ENCODE measurements at places on chromosomes 16 and 17.
A peak's percentile ranks its signal among the peaks of the same experiment; 100 is the strongest.

GRCh38 chr16:66551348-66551759 lies 1.0 kb upstream of the CKLF start:
- DNase-seq: peak; percentile 22

- no peak for DNase-seq
These were observed 103.7 kb downstream of the SKAP1 start for GRCh38 chr17:48326310-48326709.

DNA sequence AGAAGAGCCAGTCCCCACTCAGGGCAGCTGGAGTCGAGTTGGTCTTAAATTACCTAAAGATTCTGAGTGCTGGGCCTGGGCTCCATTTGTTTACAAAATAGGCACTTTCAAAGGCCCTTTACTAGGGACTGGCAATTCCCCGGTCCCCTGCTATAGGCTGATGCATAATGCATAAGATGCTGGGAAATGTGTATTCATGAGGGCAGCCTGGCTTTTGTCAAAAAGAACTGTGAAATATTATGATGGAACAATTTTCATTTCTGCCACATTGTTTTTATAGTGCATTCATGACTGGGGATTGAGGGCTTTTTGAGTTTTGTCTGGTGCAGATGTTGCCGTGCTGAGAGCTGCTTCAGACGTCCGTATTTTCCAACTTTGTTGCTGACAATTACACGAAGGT lies 617.0 kb upstream of the CDH5 start:
- no peak for DNase-seq

DNA sequence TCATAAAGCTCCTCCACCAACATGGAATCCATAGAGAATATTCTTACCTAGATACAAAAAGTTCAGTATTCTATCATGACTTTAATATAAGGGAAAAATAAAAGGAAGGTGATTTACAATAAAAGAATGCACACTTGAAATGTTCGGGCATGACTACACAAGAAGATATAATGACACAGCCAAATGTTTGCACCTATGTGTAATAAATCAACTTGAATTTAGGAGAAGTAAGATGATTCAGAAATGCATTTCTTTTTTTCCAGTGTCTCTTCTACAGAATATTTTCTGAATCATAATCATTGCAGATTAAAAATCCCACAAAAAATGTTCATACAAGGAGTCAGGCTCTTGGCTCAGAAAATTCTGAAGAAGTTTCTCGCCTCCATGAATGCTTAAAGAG lies 404.0 kb upstream of the HSBP1 start:
- DNase-seq: no peak

- DNase-seq: peak; percentile 20
These were observed 43.5 kb downstream of the TBX21 start for GRCh38 chr17:47776330-47777197.

DNA sequence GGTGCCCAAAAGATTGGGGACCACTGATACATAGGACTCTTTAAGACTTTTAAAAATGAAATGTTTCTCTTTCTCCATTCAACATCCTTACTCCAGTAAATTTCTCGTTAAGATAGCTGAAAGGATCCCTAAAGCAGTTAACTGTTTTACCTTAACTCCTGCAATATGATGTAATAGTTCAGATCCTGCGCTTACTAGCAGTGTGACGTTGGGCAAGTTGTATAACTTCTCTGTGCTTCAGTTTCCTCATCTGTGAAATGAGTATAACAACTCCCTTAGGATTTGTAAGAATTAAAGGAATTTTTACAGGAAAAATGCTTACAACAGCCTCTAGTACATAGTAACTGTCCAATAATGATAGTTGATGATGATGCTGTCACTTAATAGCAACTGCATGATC lies 158.9 kb downstream of the TANC2 start:
- no peak for DNase-seq

DNA sequence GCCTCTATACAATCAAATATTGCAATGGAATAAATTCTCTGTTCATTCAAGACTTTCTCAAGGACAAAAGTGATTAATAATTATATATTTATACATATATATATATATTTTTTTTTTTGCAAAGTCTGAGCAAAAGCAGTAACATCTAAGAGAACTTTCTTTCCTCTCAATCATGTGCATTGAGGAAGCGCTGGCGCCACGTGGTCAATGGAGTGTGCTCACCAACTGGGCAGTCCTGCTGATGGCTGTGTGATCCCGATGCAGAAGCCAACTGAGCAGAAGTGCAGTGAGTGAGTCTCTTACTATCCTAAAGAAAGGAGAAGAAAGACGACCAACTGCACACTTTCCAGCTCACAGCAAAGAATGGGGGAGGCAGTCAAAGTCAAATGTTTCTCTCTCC lies 37.2 kb upstream of the ULK2 start:
- DNase-seq: no peak

DNA sequence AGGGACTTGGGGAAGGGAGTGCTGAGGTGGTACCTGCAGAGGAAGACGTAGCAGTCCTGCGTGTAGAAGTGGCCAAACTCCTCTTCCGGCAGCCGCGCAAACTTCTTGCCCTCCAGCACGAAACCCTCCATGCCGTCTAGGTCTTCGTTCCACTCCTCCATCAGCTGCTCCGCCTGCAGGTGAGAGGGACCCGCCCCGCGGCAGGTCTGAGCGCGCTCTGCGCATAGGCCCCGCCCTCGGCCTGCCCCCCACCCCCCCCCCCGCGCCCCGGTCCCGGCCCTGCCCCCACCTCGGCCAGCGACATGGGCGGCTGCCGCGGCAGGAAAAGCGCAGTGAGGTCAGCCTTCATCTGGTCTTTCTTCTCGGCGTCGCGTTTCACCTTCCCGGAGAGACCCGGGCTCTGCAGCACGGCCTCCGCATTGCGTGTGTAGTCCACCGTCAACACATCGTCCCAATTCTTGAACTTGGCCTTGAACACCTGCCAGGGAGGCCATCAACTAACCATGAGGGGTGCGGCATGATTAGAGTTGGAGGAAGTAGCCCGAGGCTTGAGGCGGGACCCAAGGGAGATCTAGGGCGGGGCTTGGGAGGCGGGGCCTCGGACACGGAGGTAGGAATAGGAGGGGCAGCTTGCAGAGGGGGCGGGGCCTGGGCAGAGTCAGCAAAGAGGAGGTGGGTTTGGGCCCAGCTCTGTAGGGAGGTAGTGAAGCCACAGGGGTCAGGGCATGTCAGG lies 11.5 kb downstream of the FLII start:
- DNase-seq: no peak

DNA sequence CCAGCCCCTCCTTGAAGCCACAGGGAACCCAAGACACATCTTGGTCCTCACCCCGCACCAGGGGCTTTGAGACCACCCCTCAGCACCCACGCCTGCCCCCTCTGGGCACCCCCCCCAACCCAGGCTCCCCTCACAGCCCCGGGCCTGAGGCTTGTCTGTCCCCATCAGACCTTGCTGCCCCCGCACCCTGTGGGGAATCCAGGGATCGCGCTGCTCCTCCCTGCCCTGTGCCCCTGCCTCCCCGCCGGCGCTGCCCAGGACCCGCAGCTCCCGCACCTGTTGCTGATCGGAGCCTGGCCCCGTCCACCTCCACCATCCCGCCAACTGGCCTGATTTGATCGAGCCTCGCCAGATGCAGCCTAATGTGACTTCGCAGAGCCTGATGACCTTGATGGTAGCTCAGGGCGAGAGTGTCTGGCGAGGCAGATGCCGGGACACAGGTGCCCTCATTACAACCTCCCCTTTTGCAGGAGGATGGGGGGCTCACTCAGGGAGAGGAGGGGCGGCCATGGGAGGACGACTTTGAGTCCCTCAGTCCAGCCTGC lies 29.0 kb downstream of the SLC25A10 start:
- no peak for DNase-seq

GRCh38 chr16:7545251-7545650 lies 212.6 kb downstream of the RBFOX1 start:
- DNase-seq: no peak

DNA sequence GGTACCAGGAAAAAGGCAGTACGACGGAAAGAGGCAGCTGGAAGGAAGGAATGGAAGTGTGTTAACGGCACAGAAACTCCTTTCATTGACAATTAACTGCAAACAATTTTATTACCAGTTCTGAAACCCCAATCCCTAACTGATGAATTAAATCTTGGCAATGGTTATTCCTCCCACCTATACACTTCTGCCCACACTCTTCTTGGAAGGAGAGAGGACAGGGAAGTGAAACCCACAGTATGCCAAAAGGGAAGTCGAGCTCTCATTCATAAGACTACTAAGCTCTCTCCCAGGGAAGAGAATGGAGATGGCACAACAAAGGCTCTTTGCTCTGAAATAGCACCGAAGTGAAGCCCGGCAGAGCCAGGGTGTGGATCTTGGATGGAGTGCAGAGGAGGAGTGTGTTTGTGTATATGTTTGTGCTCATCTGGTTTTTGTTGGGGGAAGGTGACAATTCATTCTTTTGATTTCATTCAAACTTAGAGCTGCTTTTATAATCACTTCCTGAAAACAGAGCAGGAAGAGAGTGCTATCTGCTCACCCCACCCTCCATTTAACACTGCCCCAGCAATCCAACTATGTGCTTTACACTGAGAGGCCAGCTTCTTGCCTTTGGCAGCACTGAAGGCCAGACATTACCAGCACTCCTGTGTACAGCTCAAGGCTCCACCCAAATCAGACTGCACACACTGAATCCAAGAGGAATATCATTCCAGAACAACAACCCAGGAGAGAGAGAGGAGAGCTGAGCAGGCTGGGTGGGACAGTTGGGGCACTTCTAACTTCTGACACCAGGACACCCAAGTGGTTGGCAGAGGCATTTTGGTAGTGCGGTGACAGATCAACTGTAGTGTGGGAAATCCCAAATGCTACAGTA lies 68.7 kb downstream of the HIC1 start:
- DNase-seq: no peak

GRCh38 chr17:13635951-13636350 lies 34.2 kb upstream of the HS3ST3A1 start:
- DNase-seq: no peak

DNA sequence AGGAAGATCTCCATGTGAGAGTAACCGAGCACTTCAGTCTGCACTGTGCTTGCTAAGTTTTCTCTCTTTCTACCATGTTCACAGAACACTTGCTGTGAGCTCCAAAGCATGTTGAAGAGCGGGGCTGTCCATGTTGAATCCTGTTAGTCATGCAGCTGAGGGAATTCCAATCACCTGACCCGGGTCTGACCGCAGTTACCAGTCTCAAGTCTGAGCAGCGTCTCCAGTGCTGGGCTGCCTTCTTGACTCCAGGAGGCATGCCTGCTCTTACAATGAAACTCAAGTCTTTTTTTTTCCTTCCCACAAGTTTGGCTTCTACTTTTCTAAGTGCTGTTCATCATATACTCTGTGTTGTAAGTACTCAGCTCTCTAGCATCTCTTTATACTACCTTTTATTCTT lies 44.3 kb downstream of the HOXB1 start:
- no peak for DNase-seq

DNA sequence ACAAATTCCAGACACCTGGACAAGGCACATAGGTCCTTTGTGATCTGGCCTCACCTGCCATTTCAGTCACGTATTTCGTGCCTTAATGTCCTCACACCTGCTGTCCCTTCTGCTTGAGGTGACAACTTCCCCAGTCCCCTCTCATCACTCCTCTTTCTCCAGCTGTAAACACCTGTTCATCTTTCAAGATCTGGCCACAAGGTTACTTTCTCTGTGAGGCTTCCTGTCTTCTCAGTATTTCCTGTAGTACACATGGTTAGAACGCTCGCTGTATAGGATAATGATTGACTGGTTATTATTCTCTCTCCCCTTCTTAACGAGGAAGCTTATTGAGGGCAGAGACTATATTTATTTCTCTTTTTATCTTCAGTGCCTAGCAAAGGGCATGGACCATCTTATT lies 74.5 kb upstream of the PMFBP1 start:
- no peak for DNase-seq

GRCh38 chr16:28062847-28063521 lies 530 bp downstream of the GSG1L start:
- DNase-seq: no peak

DNA sequence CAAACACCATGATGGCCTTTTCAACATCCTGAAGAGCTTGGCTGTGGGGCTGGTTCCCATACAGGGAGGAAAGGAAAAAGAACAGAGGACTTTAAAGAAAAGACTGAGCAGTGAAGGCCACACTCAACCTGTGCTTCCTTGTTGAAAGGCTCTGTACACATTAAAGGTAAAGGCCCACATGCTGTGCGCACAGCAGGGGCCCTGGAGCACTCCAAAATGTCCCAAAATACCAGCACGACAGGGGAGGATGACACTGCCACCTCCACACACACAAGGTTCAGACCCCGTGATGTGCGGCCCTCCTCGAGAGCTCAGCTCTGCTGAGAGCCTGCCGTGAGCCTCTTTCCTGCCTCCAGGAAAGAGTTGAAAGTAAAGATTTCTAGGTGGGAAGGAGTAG lies 36.5 kb downstream of the FANCA start:
- no peak for DNase-seq

GRCh38 chr17:39916918-39917317 lies 1.5 kb downstream of the GSDMB start:
- DNase-seq: no peak

DNA sequence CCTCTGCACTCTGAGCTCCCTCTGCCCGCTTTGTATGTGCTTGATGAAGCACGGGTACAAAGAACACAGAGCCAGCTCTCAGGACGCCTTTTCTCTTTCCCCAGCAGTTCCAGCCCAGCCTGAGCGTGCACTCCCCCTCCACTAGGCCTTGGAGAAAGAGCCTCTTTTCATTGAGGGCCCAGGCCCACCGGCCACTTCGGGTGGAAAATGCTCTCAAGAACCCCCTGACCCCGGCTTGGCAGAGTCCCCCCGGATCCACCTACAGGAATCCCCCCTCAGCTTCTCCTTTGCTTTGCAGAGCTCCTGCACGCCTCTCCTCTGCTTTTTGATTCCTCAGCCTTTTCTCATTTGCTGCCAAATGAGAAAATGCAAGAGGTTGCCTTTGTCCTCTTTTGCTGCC lies 30.2 kb downstream of the MRC2 start:
- no peak for DNase-seq

DNA sequence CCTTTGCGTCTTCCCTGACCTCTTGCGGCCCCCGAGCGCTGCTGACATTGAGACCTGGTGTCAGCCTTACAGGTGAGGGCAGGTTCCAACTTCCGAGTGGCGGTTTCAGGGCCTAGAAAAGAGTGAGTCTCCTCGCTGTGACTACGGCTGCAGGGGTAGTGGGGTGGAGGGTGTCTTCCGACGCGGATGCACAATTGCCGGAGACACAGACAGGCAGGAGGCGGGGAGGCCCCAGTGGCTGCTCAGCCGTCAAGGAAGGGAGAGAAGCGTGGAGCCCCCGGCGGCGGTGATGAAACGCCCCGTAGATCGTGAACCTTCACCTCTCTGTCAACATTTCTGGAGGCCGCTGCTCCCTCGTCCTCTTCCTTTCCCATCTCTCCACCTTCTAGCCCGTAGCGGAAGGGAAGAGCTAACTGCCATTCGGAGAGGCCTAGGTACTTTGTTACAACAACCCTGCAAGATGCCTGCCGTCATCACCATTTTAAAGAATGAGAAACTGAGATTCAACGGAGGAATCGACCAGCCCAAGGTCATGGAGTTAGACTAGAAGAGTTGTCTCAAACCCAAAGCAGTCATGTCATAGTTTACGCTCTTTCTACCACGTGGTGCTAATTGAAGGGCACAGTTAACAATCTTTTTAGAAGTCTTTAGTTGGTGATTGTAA lies 485 bp downstream of the DNAJA3 start:
- DNase-seq: no peak

Data from neural crest cell (in vitro differentiated cells).